ENCODE measurements at places on chromosomes 5 and 9. TPM values are rescaled to one million over a fixed set of nuclear protein-coding genes. Genes with fewer than 3 reads are reported as not detected.

DNA sequence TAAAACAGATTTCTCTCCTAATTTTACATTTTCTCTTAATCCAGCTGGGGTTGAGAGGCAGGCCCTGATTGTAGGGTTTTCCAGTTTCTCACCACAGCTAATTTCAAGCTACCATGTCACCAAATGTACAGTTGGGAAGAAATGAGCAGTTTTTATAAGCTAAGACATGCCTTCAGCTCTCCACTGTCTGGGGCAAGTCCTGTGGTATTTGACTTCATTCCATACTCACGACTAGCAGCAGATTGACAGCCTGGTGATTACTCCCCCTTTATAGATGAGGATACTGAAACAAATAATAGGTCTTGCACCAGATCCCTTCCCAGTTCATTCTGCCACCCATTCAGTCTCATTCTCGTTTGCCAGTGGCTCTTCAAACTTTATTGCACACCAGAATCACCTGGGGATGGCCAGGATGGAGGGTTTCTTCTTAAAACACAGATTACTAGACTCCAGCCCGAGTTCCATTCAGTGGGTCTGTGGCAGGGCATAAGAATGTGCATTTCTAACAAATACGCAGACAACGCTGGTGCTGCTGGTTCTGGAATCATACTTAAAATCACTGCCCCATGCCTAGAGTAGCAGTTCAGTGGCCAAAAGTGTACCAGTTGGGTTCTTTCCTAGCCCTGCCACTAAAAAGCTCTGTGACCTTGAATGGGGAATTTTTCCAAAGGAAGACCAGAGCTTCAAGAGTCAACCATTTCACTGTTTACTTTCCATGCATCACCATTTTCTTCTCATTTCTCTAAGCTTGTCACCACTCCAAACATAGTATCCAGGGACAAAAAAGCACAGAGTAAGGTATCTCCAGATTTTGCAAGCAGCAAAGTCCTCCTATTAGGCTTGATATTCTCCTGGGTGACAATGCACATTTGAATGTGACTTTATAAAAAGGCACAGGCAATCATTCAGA lies 64.3 kb downstream of the CSNK1A1 start:
- DNase-seq, result no peak

The RNF208 gene
- total RNA-seq, result 9.1 TPM

DNA sequence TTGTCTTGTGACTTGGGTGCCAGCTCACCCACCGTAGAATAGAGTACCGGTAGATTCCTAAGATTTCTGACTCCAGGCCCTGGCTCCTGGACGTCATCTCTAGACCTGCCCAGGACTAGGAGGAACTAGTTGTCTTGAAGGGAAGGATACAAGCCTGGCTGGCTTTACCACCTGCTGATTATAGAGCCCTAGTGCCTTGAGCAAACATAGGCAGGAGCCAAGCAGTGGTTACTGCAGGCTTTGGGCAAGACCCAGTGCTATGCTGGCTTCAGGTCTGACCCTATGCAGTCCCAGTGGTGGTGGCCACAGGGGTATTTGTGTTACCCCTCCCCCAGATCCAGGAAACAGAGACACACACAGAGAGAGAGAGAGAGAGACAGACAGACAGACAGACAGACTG lies 606.2 kb downstream of the PDE4D start:
- no peak for DNase-seq

The SLC34A3 gene
- total RNA-seq, result not detected

The ADGRV1 gene
- not detected for total RNA-seq

The IFNB1 gene
- total RNA-seq, result not detected

GRCh38 chr5:41695920-41696582 lies 174.2 kb downstream of the OXCT1 start:
- no peak for DNase-seq

The ZNF658 gene
- total RNA-seq, result 2.9 TPM

The PPP2CA gene
- total RNA-seq, result 136 TPM

DNA sequence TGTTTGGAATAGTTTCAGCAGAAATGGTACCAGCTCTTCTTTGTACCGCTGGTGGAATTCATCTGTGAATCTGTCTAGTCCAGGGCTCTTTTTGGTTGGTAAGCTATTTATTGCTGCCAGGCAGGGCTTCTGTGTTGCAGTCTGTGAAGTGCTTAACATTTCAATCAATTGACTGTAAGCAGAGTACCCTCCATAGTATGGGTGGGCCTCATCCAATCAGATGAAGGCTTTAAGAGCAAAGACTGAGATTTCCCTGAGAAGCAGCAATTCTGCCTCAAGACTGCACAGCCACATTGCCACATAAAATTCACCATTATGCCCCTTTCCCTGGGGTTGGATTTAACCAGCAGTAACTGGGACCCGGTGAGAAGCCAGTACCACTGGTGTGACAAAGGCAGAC lies 98.9 kb upstream of the ICE1 start:
- no peak for DNase-seq

- no peak for DNase-seq
Observed at GRCh38 chr5:3590967-3591900, 4.4 kb upstream of the IRX1 start.

GRCh38 chr5:132353486-132353995 lies 16.0 kb upstream of the SLC22A5 start:
- no peak for DNase-seq

The TLX3 gene
- not detected for total RNA-seq

DNA sequence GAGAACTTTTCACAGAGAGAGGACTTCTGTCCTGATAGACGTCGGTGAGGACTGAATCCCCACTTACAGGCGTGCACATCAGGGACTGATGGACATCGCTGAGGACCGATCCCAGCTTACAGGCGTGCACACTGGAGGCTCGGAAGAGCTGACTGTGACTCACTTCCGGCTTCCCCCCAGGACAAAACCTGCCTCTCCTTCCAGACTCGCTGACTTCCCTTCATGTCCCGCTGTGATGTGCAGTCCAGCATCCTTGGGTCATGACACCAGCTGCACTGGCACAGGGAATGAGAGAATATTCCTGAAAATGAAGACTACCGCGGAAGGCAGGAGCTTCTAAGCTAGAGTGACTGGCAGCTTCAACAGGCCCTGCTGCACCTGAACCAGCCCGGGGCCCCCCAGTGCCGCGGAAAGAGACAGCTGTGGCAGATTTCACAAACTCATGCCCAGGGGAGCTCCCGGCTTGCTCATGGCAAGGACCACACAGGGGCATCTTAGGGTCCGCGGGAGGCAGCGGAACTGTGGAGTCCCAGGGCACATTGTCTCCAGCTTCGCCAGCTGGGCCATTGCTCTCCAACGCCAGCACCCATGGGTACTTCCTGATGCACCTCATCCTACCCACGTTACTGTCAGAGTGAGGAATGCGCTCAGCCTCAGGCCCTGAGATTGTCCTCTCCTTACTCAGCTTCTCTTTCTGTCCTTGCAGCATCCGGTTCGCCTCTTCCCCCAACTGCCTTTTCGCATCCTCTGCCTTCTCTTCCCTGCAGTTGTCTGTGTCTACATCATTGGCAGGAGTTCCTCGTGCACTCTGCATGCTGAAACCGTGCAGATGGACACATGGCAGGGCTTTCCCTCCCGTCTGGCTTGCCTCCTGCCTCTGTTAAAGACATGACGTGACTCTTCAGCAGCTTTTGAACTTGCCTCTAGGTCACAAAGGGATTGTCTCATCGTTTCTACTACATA lies 29.5 kb downstream of the SURF6 start:
- DNase-seq, result no peak

The GOLM1 gene
- total RNA-seq, result 7.0 TPM

- no peak for DNase-seq
Observed at GRCh38 chr9:36401164-36401740, 1.2 kb upstream of the RNF38 start.

DNA sequence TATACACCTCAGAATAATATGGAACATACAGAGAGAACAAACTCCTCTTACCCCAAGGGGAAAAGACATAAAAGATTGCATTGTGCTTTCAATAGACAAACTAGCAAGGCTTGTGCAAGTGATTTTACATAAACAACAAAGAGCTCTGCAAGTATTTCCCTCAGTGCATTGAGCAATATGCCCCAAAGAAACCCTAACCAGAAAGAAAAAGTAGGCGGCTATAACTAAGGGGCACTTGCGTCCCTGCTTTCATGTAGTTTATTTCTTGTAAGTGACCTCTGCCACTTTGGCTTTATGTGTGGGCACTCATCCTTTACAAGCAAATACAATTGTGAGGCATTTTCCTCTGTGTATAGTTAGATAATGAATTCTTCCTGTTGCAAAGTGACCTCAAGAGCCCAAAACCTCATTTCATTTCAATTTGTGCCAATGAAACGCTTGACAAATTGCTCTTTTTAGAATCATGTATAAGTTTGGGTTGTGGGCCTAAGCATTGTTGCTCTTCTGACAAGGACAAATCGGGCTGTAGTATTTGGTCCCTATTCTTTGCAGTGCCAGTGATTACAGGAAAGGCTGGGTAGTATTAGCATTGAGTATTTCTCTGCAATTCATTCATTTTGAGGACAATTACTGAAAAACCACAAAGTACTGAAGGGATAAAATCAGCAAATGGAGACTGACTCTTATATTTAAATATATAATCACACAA lies 282.2 kb downstream of the DTWD2 start:
- no peak for DNase-seq

The TAF11L10 gene
- total RNA-seq, result not detected

The TTC33 gene
- total RNA-seq, result 19.7 TPM

DNA sequence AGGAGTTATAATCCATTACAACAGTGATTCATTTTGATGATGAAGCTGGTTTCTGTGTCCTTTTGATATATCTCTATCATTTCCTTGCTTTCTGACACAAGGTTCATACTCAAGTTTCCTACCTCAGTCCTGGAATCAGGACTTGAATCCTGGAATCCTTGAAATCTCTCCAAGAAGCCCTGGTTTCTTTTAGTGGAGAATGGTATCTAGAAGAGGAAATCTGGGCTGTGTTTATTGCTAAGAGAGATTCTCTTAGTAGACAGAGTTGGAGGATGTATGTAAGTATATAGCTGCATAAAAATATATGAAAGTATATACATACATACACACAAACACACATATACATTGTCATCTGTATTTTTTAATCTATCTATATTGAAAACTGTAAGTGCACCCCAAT lies 114.4 kb downstream of the GCNT1 start:
- no peak for DNase-seq

DNA sequence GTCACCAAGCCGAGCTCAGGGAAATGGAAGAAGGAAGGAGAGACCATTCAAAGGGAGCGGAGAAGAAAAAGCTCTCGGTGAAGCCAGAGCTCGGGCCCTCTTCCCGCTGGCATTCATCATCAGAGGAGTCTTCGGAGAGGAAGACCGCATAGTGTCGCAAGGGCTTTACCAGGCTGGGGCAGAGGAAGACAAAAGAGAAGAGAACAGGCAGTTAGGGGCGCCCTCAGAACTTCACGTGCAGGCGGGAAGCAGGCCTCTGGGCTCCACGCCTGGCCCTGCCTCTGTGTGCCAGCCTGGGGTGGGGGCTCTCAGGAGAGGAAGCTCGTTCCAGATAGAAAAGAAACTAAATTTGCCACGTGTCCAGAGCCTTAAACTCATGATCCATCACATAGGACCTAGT lies 31.7 kb downstream of the CRB2 start:
- no peak for DNase-seq

- no peak for DNase-seq
Observed at GRCh38 chr5:73488806-73489205, 9.4 kb upstream of the BTF3 start.

- no peak for DNase-seq
Observed at GRCh38 chr9:89996116-89996515, 391.3 kb downstream of the GADD45G start.

DNA sequence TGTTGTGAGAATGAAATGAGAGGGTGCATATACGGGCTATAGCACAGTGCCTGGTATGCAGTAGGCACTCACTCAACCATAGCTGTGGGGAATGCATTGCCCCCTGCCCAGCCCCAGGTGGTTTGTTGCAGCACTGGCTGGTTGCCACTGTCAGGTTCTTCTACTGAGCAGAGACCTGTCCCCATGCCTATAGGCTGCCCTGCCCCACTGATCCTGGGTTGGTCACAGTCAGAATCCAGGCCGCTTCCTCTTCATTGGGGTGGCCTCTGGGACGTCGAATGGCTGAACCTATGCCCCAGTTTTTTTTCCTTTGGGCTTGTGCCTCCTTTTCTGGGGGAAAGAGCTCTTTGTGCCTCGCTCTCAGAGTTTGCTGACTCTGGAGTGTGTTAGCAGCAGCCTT lies 74.6 kb downstream of the RGS3 start:
- DNase-seq, result no peak

DNA sequence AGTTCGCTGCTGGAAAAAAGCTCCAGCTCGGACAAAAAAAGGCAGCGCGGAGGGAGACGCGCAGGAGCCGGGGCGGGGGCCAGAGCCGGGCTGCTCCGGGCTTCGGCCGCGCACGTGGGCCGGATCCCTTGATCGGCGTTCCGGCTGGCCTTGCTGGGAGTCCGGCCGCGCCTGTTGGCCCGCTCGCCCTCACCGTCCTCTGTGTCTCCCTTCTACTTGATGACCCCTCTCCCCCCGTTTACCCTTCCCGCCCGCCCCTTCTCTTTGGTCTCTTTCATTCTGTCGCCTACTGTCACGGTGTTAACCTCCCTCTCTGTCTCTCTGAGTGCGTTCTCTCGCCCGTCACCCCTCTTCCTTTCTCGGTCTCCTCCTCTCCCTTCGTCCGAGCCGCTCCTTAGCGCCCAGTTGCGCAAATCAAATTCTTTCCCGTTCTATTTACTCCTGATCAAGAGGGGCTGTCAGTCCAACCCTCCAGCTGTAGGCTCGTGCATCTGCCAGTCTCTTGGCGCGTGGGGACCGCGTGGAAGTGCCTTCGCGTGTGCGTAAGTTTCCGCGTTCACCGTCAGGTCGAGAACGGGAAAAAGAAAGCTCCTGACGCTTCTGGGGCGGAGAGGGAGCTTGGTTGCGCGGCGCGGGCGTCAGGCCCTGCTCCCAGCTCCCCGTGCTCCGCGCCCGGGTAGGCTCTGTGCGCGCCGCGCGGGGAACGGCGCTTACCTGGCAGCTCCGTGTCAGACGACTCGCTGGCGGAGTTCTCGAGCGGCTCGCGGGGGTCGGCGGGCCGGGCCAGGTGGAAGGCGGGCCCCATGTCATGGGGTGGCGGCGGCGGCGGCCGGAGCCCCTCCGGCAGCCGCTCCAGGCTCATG lies 798 bp downstream of the PITX1 start:
- peak; percentile 40 for DNase-seq

DNA sequence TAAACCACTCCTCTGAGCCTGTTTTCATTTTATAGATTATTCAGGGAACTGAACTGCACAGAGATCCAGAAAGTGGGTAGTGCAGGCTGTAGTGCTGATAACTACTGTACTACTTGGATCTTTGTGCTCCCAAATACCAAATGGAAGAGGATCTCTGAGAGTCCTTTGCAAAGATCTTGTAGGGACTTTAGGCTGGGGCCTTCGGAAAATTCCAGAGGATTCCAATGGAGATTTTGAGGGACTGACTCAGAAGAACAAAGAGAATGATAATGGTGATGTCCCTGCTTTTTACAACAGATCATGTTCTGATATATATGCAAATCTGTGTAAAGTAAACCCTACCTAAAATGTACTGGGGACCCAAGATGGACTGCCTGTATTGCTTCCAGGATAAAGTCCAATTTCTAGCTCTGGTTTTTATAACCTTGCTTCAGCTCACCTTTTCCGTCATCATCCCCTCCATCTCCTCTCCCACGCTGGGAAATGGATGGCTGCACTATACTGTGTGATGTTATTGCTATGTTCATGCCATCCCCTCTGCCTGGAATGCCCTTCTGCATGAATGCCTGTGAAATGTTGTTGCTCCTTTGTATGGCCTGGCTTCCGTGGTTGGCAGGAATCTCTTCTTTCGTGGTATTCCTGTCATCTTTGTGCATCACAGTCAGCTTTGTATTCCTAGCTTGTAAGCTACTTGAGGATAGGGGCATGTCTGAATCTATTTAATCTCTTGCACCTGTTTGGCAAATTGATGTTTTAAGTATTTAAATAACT lies 9.7 kb upstream of the PSMD5 start:
- DNase-seq, result no peak

Data from psoas muscle (tissue), 8 donors.